ENCODE measurements at places on chromosomes 5 and 9.

DNA sequence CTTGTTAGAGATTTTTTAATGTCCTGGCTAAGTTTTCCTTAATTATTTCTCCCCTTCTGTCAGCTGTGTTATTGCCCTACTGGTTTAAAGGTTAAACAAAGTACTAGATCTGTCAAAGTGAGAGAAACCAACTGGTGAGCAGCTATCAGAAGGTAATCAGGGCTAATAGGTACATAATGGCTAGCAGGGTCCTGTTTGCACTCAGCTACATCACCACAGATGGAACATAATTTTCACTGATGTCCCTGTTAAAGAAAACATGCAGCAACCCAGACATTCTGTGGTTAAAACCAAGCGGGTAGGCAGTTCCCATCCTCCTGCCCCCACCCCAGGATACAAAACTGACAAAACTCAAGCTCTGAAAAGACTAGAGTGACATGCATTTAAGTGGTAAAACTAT, 473.9 kb downstream of the NR2F1-AS1 start:
- DNase-seq, result no peak

GRCh38 chr5:96609369-96609768, 52.8 kb upstream of the CAST start:
- no peak for DNase-seq

DNA sequence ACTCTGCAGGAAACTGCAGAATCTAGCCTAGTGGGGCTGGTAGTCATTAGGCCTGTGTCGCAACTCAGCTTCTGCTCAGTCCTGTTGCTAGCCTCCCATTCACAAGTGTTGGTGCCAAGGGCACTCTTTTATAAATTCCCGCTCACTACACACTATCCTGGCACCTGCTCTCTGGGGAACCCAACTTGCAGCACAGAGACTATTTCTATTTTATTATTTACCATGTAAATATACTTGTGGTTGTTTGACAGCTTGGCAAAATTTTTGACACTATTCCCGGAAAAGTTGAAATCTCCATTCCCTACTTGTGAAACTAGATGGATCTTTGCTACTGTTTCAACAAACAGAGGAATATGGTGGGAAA, 20.4 kb upstream of the SMC2 start:
- no peak for DNase-seq

DNA sequence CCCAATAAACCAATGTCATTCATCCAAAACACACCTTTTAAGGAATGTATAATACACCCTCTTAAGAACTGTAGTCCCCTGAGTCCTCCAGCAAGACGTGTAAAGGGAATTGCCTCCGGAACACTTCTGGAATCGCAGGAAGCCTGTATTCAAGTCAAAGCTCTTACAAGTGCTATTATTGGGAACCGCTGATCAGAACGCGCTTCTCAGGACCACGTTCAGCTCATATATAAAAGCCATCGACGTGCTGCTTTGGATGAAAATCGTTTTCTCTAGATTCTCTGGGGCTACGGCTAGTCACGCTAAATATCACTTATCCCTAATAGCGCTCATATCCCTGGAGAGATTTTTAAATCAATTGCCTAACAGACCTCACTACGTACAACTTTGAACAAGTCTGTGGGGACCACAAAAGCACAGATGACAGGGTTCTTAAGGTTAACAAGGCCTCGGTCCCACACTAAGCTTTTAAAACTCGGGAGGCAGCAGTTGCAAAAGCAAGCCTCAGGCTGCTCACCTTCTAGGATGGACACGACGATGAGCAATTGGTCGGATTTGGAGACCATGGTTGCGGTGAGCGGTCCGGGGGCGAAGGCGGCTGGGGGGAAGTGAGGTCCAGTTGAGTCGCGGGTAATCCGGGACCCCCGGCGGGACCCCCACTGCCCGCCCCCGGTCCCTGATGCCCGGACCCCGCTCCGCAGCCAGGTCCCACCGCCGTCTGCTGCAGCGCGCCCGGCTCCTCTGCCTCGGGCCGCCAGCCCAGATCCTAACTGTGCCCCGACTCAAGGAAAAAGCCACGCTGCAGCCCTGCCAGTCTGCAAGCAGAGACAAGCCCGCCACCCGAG, 548 bp downstream of the CEP120 start:
- DNase-seq, result peak; percentile 21

DNA sequence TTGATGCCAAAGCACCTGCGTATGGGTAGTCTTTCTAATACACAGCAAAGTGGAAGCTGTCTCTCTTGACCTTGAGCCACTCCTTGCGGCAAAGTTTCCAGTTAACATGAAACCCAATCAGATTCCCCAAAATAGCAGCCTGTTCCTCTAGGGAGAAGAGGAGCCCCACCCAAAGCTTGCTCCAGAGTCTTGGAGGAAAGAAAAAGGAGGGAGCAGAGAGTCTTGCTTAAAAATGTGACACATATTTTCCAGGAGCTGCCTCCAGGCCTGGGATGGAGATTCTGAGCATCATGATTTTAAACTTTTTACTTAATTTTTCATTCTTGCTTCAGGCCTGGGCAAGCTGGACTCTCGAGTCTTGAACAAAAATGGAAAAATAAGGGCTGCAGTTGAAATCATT, 223.5 kb upstream of the TNC start:
- DNase-seq, result no peak

DNA sequence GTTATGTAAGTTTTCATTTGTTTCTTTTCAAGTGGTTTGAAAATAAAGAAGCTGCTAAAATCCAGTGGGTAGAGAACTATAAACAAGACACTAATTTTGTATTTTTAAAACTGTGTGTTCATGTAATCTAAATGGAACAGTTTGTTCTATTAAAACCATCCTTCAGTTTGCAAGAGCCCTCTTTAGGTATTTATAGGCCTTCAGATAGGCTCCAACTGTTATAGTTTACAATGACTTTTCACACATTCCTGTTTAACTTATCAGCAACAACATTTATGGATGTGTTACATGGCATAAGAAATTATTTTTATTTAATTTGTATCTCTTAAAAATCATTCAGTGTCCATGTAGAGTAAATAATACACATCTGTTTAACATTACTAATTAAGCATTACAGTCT, 126.7 kb upstream of the SLCO6A1 start:
- DNase-seq, result no peak

GRCh38 chr9:95515272-95516113, 1.3 kb downstream of the PTCH1 start:
- DNase-seq, result peak; percentile 75

GRCh38 chr9:121059998-121060636, 10.0 kb upstream of the C5 start:
- peak; percentile 28 for DNase-seq

DNA sequence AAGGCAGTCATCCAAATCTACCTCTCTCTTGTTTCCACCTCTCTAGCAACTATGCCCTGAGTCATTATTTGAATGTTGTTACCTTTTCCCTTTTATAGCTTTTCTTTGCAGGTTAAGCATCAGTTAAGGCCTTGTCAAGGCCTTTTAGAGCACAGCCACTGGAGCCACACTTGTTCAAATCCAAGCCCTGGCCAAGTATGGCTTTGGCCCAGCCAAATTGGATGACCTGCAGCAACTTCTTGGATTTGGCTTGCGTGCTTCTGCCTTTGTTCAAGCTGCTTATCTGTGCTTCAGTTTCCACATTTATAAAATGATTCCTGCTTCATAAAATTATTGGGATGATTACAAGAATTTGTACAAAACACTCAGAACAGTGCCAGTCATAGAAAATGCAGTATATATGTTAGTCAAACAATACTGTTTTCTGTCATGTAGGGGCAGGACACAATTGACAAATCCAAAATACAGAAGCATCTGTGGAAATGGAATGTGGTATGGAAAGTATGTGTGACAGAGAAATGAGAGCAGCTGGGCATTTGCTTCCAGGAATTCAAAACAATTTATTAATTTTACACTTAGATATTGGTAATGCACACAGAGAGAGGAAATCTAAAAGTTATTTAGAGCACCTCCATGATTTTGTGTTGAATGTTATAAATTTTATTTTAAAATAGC, 17.9 kb upstream of the RLN1 start:
- no peak for DNase-seq

DNA sequence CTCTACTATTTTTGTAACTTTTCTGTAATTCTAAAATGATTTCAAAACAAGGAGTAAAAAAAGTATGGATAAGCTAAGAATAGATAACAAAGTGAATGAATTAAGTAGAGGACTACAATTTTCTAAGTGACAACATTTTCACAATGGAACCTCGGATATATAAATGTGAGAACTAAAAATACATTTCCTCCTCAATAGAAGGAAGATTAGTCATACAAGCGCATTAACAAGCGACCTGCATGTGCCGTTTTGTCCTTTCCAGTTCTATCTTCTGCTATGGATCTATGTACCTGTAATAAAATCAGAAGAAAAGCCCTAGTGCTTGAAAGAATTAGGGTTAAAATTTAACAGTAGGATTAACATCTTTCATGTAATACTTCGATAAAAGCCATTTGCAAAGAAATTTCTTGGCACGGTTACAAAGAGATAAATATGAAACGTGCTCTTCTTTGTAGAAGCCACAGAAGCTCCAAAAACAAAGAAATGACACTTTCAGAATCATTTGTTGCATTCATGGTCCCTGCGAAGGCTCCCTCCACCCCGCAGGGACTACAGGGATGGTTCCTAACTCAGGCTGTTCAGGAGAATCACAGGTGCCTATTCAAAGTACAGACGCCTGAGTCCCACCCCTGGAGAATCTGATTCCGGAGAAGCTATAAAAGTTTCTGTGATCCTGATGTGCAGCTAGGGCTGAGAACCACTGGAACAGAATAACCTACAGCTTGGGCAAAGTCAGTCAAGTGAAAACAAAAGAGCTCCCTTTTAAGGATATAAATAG, 216.6 kb upstream of the EFNA5 start:
- no peak for DNase-seq

DNA sequence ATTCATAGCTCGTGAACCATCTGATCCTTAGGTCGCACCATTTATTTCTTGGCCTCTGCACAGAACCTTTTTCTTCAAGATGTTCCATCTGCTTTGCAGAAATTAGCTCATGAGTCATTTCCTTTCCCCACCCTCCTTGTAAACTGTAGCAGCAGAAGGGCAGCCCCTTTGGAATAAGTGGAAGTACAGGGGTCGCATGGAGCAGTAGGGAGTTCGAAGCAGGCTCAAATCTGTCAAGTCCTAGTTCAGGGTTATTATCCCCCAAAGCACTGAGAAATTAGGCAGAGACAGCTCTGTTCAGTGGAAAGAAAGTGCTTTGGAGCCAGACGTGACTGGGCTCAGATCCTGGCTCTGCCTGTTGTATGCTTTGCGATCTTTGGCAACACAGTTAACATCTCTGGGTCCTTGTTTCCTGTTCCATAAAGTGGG, 84.2 kb downstream of the SGCD start:
- DNase-seq, result no peak

DNA sequence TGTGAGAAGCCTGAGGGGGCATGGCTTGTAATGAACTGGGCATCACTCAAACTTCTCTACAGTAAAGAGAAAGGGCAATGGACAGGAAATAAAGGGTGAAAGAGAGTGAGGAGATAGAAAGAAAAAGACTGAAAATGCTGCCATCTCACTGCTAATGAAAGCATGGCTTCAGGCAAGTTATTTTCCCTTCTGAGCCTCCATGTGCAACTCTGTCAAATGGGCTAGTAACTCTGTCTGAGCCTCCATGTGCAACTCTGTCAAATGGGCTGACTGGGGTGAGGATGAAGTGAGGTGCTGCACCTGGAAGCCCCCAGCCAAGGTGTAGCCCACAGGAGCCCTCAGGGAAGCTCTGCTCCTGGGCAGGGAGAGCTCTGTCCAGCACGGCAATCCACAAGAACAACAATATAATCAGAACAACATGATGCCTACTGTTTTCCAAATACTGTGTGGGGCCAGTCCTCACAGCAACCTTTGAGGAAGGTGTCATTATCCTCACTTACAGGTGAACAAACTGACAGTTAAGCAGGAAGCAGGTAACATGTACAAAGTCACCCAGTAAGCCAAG, 73.8 kb upstream of the XPA start:
- no peak for DNase-seq

DNA sequence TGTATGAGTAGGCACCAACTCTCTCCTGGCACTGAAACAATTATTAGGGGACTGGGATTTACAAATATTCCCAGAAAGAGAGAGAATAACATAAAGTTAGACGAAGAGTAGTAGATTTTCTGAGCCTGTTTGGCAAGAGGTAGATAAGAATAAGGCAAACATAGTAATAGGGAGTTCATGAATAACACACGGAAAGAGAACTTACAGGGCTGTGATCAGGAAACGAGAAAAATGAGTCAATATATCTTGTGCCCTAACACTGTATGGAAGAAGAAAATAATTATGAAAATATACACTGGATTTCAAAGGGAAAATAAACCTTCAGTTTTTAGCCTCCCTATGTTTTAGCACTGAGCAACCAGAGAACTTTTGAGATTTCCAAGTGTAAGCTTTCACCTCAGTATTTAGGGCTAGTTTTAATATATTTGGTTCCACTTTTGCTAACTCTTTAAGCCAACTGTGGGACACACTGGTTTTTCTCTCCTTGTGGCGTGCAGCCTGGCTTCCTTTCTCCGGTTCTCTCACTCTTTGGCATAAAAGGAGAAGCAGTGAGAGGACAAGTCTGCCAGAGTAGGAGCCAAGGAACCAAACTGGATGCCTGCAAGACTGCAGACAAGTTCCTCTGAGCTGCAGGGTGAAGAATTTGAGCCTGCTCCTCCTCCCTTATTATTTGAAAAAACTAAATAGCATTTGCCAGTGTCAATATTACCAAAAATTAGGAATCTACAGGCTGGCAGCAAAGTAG, 6.6 kb upstream of the KCNN2 start:
- DNase-seq, result no peak

DNA sequence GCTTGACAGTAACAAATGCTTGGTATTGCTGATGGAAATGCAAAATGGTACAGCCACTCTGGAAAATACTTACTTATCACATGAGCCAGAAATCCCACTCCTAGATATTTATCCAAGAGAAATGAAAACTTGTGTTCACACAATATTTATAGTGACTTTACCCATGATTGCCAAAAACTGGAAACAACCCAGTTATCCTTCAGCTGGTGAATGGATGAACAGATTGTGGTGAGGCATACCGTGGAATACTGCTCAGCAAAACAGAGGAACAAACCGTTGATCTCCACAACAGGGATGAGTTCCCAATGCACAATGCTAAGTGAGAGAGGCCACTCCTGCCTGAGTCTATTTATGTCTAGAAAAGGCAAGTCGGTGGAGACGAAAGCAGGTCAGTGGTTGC, 40.5 kb upstream of the LRRC14B start:
- DNase-seq, result no peak

DNA sequence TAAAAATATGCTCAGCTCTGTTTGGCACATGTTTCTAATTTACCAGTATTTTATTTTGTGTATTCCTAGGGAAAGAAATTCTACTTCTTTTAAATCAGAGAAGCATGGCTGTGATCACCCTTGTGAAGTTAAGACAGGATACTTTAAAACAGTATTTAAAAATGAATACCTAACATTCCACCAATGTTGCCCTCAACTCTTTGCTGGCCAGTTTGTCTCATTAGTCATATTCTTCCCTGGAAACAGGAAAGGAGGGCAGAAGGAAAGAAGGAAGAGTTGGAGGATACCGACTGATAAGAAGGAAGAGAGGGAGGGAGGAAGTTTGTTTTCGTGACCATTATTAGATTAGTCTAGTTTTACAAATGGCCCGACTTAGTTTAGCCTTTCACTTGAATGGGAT, 137.4 kb downstream of the PLK2 start:
- DNase-seq, result no peak
